SJCRH30 (cell line): ENCODE measurements at places on chromosomes 2 and 18. TPM values are rescaled to one million over a fixed set of nuclear protein-coding genes. Genes with fewer than 3 reads are reported as not detected.

The RGPD4 gene
- total RNA-seq, result 0.05 TPM in 1 of 2 replicates, not detected in the other

The SLC11A1 gene
- 0.35 and 0.36 TPM in 2 replicates for total RNA-seq

The SH3RF3 gene
- total RNA-seq, result 0.28 and 0.30 TPM in 2 replicates

The CCDC138 gene
- total RNA-seq, result 39.9 and 47.2 TPM in 2 replicates

The CD302 gene
- total RNA-seq, result 1.5 and 1.8 TPM in 2 replicates

The IL1B gene
- total RNA-seq, result not detected in 2 replicates

The TMEM163 gene
- total RNA-seq, result 0.04 TPM in 1 of 2 replicates, not detected in the other

The MAP3K19 gene
- not detected in 2 replicates for total RNA-seq

The INHA gene
- 0.65 and 1.4 TPM in 2 replicates for total RNA-seq

The GRHL1 gene
- total RNA-seq, result 0.48 and 0.79 TPM in 2 replicates

The CPO gene
- not detected in 2 replicates for total RNA-seq

The ZNF513 gene
- 13.8 and 14.2 TPM in 2 replicates for total RNA-seq

The CCBE1 gene
- not detected in 2 replicates for total RNA-seq

The MATN3 gene
- total RNA-seq, result 0.15 and 0.40 TPM in 2 replicates

The PROM2 gene
- total RNA-seq, result 0.05 and 0.57 TPM in 2 replicates

The ZSCAN30 gene
- 8.1 and 8.4 TPM in 2 replicates for total RNA-seq

The BCS1L gene
- total RNA-seq, result 33.7 and 34.6 TPM in 2 replicates

The KCNJ3 gene
- total RNA-seq, result not detected in 2 replicates

The NCKAP5 gene
- total RNA-seq, result not detected in 2 replicates

The ONECUT2 gene
- 1.9 and 2.2 TPM in 2 replicates for total RNA-seq

The NCL gene
- total RNA-seq, result 795 and 908 TPM in 2 replicates

The COBLL1 gene
- total RNA-seq, result 12.5 and 16.2 TPM in 2 replicates

The GPD2 gene
- total RNA-seq, result 9.9 and 10.6 TPM in 2 replicates

The PTPN4 gene
- 30.8 and 33.6 TPM in 2 replicates for total RNA-seq

The CMPK2 gene
- not detected in 2 replicates for total RNA-seq

The MSH6 gene
- total RNA-seq, result 270 and 280 TPM in 2 replicates

The KCNS3 gene
- total RNA-seq, result 90.2 and 98.4 TPM in 2 replicates

The ATP8B1 gene
- total RNA-seq, result not detected in 2 replicates

The RASGRP3 gene
- total RNA-seq, result 2.0 and 2.8 TPM in 2 replicates

The CYP27A1 gene
- 3.2 and 3.6 TPM in 2 replicates for total RNA-seq

The UNC80 gene
- total RNA-seq, result 6.0 and 7.2 TPM in 2 replicates

The GCKR gene
- total RNA-seq, result not detected in 2 replicates

The MYO5B gene
- total RNA-seq, result 39.1 and 39.7 TPM in 2 replicates

The DRC1 gene
- total RNA-seq, result 0.24 and 0.30 TPM in 2 replicates

The UGT1A3 gene
- total RNA-seq, result not detected in 2 replicates

The SP9 gene
- total RNA-seq, result 4.1 TPM in 2 replicates

The MCFD2 gene
- total RNA-seq, result 109 and 113 TPM in 2 replicates

The AOX1 gene
- 0.23 and 0.57 TPM in 2 replicates for total RNA-seq

The NMS gene
- total RNA-seq, result not detected in 2 replicates

The C2orf66 gene
- 0.06 and 0.08 TPM in 2 replicates for total RNA-seq
